ENCODE measurements at places on chromosomes 6 and 20.

- DNase-seq, result peak; percentile 76
Measured at GRCh38 chr20:51639206-51639832, 96.8 kb upstream of the NFATC2 start.

- no peak for DNase-seq
Measured at GRCh38 chr20:1083431-1084080, 34.8 kb upstream of the PSMF1 start.

DNA sequence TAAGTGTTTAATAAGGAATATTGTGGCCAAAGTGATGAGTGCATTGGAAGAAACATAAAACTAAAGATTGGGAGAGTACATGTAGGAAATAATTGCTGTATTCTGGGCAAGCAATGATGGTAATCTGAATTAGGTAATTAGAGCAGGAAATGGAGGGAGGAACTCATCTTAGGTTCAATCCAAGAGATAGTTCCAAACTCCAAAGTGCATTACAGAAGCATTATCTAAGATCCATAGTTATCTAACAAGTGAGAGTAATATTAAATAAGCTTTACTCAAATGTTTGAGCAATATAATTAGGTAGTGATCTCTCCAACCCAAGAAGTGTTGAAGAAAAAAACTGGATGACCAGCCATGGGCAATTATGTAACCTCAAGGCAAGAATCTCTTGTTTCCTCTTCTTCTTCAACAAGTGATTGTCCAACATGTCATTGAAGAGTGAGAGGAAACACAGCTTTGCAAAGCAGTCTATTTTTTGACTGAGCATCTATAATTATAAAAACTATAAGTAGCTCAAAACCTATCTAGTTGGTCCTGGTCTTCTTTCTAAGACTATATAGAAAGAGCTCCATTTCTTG lies 181.2 kb upstream of the TNFAIP3 start:
- no peak for DNase-seq

GRCh38 chr20:5784735-5785134 lies 34.5 kb downstream of the SHLD1 start:
- DNase-seq, result no peak

- DNase-seq, result no peak
Measured at GRCh38 chr20:4828830-4829513, 107.3 kb downstream of the PRND start.
